ENCODE measurements at places on chromosomes 2 and 18.

GRCh38 chr2:205089958-205090357, 544.7 kb downstream of the PARD3B start:
- no peak for DNase-seq

GRCh38 chr2:126723281-126723815, 67.4 kb downstream of the GYPC start:
- no peak for DNase-seq

- no peak for DNase-seq
These were observed 234.4 kb downstream of the LOXHD1 start for GRCh38 chr18:46422552-46423055.

DNA sequence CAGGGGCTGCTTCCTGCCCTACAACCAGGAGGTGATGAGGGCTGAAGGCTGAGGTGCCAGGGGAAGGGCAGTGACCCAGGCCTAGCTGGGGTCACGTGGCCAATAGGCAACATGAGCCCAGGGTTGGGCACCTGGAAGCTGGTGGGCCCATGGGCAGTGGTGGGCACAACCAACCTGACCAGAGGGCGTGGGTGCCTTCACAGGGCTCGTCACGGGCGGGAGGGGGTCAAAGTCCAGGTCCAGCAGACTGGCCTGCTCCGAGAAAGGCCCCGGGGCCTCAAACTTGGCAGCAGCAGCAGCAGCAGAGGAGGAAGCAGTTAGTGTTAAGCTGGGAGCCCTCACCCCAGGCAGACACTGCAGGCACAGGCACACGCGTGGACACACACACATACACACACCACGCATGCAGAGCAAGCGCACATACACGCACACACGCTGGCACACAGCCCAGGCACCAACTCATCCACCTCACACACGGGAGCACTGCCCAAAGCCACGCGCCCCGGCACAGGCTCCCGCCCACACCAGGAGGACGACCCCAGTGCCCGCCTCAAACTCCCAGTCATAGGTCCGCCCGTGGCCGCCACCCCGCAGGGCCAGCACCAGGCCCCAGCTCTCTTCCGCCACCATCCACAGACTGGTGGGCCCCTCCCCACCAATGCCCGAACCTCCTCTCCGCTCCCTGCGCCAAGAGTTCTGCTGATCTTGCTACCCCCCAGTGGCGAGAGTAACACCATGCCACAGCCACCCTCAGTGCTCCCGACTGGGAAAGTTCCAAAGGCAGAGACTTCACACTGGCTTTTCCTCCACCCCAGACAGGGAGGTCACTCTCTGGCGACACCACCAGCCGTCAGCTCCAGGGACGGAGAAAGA, 53.0 kb downstream of the BIN1 start:
- DNase-seq = no peak

- DNase-seq = no peak
These were observed 793.0 kb upstream of the ACVR2A start for GRCh38 chr2:147051814-147052213.
